ENCODE measurements at places on chromosomes 12 and 14.

GRCh38 chr12:97960741-97961608 lies 498.4 kb downstream of the RMST start:
- DNase-seq = peak; percentile 15

- DNase-seq = no peak
Observed at GRCh38 chr12:47980779-47981495, 17.5 kb downstream of the TMEM106C start.

DNA sequence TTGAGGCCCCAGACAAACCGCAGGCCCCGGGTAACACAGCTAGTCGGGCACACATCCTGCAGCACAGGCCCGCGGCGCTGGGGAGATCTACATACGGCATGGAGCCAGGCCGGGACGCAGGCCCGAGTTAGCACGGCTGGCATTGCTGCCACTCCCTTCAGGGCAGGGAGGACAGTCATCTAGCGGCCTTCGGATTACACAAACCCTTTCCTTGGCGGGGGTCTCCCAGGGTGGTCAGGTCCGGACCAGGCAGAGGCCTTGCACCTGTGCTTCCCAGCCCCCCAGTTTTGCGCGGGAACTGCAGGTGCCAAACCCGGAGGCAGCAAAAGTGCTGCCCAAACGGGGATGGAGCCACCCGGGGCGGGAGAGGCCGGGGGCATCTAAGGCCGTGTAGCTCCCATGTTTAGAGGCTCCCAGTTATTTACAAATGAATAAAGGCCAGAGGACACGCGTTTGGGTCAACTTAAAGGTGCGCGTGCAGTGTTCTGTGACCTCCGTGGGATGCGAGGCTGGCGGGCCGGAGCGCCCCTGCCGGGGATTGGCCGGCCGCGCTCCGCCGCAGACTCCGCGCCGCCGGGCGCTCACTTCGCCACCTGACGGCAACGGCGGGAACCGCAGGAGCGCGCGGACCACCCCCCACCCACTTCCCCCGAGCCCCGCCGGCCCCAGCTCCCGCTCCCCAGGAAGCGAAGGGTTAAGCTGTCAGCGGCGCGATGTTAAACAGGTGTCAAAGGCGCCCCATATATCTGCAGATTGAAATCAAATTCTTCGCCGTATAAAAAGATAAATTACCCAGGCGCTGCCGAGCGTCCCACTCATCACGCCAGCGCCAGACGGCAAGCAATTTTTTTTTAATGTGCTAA lies 18.1 kb downstream of the VSX2 start:
- DNase-seq = peak; percentile 90

GRCh38 chr12:107014055-107014454 lies 27.1 kb upstream of the MTERF2 start:
- no peak for DNase-seq

DNA sequence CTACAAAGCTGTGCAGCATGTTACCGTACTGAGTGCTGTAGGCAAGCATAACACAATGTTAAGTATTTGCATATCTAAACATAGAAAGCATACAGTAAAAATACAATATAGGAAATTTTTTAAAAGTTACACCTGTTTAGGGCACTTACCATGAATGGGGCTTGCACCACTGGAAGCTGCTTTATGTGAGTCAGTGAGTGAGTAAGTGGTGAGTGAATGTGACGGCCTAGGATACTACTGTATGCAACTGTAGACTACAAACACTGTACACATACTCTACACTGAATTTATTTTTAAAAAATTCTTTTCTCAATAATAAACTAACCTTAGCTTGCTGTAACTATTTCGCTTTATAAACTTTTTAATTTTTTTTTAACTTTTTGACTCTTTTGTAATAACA lies 82.1 kb upstream of the FSCB start:
- DNase-seq = no peak

GRCh38 chr12:132236930-132237771 lies 92.2 kb downstream of the GALNT9 start:
- DNase-seq = no peak

DNA sequence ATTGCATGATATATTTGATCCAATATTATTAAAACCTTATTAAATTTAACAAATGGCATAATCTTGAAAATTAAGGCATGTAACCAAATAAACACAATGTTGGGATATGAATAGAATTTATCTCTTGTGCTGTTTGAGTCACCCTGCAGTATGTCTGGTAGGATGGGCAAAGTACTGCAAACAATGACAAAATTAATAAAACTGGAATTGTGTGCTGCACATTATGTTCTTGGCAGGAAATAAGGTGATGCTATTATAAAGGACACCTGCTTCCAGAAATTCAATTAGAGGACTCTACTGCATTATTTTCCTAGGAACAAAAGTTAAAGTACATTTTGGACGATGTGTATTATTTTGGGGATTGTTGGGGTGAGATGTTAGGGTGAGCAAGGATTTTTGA lies 132.7 kb downstream of the PPFIA2 start:
- DNase-seq = no peak

All from NCI-H1694 (cell line).